ENCODE measurements at places on chromosomes 13 and 19.

- DNase-seq: peak; percentile 29
Observed at GRCh38 chr13:70310396-70311119, 202.3 kb upstream of the KLHL1 start.

GRCh38 chr13:29266756-29267733 is 328.4 kb downstream of the SLC7A1 start:
- DNase-seq: no peak

- no peak for DNase-seq
Observed at GRCh38 chr13:50587115-50587514, 256.4 kb downstream of the DLEU7 start.

DNA sequence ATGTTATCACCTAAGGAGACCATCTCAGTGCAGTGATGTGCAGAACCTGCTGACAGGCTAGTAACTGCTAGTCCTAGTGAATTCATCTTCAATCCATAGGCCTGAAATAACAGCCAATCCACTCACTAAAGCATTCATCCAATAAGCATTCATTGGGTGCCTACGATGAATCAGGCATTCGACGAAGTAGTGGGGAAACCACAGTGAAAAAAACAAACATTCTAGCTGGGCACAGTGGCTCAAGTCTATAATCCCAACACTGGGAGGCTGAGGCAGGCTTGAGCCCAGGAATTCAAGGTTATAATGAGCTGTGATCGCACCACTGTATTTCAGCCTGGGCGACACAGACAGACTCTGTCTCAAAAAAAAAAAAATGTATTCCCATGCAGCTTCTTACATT is 135.6 kb downstream of the RNF17 start:
- DNase-seq: no peak

DNA sequence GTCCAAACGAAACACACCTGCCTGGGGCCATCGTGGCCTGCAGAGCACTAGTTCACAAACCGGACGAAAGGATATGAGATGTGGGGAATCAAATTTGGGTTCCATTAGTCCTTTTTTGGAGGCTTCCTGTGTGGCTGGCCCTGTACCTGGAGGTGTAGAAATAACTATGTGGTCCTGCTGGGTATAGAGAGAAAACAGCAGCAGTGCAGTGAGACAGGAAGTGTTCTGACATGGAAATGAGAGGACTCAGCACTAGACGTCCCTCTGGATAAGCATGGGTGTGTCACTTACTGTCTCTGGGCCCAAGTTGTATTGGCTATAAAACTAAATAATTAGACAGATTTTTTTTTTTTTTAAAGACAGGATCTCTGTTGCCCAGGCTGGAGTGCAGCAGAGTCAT is 12.3 kb downstream of the KDELR1 start:
- DNase-seq: no peak

- DNase-seq: no peak
Observed at GRCh38 chr19:18646535-18647370, 9.9 kb downstream of the KLHL26 start.

DNA sequence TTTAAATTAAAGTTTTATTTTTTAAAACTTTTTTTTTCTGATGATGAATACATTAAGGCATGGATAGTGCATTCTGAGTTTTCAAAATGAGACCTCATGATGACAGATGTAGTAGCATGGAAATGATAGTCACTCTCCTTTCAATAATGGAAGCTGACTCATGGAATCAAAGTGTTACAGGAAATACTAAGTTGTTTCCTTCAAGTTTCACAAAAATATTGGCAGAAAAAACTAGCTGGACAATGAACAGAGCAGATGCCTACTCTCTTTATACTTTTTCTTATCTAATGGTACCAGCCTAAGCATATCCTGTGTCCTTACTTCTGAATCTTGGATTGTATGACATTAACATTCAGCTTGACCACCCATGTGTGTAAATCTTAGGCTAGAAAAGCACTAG is 1337.3 kb downstream of the PCDH9 start:
- DNase-seq: no peak

DNA sequence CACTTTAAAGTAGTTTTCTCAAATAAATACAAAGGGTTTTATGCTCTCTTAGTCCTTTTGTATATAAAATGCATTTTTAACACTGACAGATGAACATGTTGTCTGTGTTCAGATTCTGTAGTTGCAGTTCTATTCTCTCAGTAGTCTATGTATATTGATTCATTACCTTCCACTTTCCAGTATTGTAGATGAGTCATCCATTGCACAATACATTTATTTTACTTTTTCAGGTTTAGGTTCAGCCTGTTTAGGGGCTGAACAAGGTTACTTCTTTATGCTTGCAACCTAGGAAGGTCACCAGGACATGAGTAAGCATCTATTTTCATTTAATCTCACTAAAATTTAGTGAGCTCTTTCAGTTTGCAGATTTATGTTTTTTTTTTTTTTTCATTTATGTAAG is 173.6 kb downstream of the NALCN start:
- DNase-seq: no peak

DNA sequence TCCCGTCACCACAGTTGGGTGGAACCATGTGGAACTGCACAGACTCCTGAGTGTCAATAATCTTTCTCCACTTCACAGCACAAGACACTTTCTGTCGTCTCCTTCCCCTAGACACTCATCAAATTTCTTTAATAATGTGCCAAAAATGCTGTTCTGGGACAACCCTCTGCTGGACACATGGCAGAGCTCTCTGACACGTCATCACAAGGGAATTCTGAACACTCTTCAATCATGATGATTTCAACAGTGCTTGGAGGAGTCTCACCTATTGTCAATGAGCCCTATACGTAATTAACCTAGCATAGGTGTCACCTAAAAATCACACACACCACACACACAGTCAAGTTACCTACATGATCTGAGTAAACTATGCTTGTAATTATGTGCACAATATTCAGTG is 141.3 kb downstream of the STOML3 start:
- DNase-seq: no peak

DNA sequence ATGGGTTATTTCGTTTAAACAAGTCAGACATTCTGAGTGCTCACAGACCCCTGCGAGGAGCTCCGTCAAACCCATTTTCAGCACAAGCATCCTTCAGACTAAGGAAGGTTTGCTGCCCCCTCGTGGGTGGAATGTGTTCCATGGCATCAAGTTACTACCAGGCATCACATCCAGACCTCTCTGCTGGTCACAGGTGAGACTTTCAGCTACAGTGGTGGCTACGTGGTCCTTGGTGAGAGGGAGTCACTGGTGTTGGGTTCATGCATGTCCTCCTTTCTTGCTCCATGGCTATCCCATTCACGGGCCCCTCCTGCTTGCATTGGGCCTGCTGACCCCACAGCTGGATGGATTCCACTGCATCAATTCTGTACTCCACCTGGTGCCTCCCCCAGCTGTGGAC is 9.1 kb upstream of the LILRB5 start:
- DNase-seq: peak; percentile 98

- no peak for DNase-seq
Observed at GRCh38 chr13:66895780-66896179, 334.4 kb downstream of the PCDH9 start.

DNA sequence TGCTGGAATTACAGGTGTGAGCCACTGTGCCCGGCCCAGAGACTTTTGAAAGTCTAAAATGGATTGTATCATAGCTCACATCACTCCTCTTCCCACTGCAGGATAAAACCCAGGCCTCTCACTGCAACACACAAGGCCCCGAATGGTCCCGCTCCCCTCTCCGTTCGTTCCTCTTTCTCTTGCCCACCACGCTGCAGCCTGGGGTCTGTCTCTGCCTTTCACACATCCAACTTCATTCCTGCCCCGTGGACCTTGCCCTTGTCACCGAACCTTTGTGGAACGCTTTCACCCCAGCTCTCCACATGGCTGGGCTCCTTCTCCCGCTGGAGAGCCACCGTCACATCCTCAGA is 42.6 kb downstream of the NFIC start:
- no peak for DNase-seq

DNA sequence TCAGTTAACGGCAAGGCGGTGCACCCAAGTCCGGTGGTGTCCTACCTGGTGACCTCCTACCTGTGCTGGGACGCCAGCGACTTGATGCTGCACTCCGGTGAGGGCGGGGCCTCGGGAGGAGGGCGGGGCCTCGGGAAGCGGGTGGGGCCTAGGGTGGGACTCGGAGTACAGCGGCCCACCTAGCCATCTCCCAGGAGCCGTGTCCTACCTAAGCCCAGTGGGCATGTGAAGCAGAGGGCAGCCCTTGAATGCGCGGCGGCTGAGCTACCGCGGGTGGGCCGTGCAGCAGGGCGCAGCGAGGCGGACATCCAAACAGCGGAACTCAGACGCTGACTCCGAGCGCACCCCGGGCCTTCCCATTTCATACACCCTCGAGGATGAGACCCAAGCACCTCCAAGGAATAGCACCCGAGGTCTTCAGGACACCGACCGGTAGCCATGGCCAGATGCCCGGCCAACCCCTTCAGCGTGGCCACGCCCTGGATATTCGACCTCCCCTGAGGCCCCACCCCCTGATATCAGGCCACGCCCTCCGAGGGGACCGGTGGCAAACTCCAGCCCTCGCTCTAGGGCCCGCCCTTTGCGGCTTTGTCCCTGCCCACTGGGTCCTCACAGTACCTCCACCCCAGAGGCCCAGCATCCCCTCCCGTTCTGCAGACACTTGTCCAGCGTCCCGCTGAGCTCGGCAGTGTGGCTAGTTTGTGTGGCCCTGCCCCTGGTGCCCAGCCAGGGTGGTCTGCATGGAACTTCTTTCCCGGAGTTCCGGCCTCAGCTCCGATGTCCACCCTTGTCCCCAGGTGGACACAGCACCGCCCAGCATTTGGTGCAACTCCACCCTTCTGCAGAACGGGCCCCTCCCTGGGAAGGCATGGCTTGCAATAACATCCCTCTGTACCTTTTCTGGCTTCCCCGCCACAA is 5.4 kb downstream of the KLK1 start:
- DNase-seq: peak; percentile 97

DNA sequence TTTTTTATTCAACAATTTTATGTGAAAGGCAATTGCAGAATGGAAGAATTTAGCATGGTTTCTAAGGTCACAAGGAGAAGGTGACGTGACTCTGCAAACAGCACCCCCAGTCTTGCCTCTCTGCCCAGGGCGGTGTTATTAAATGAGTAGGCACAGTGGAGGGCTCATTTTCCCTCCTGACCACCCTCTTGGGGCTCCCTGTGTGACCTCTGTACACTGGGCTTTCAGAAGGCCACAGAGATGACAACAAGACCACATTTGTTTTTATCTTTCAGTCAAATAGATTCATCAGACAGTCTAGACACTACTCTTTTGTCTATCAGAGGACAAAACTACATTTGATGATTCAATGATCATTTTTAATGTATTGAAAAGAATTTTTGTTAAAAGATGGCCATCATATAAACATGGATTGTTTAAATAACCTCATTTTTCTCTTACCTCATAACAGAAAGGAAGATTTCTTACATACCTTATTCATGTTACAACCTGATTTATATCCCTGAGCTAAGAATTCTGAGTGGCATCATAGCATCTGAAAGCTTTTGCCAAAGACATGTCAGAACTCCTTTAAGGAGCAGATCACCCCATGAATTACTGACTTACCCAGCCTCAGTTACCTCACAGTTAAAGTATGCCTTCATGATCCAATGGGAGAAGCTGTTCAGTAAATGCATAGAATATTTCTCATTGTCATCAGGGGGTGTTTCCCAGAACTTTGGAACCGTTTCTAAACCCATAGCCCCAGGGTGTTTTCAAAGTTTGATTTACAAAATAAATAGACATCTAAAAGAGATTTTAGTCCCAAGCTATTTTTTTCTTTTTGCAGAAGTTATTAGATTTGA is 184.0 kb upstream of the RFC3 start:
- DNase-seq: no peak

DNA sequence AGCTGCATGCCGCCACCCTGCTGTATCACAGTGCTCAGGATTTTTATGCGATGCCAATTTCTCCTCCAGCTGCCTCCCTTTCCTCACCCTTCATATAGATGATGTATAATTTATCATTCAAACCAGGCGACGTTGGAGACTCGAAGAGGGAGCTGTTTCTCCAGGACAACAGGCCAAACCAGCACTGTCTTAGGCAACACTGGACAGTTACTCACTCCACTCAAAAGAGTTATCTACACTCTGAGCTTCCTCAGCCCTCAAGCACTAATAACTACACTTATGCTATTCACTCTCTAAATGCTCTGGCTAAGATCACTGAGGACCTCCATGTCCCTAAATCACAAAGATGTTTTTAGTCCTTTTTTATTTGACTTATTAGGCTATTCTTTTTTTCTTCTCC is 87.3 kb upstream of the RFC3 start:
- no peak for DNase-seq

DNA sequence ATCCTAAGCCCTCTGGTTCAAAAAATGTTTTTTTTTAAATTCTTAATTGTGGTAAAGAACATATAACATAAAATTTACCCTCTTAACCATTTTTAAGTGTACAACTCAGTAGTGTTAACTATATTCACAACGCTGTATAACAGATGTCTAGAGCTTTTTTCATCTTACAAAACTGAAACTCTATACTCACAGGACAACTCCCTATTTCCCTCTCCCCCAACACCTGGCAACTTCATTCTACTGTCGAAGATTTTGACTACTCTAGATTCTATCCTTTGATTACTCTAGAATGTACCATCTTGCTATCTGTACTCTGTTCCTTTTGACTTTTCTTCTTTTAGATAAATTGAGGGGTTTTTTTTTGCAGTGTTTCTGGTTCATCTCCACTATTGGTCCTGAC is 200.4 kb downstream of the KLF12 start:
- DNase-seq: no peak

GRCh38 chr13:73492811-73493210 is 434.0 kb downstream of the KLF5 start:
- no peak for DNase-seq

- no peak for DNase-seq
Observed at GRCh38 chr13:106362707-106363106, 172.8 kb downstream of the EFNB2 start.

DNA sequence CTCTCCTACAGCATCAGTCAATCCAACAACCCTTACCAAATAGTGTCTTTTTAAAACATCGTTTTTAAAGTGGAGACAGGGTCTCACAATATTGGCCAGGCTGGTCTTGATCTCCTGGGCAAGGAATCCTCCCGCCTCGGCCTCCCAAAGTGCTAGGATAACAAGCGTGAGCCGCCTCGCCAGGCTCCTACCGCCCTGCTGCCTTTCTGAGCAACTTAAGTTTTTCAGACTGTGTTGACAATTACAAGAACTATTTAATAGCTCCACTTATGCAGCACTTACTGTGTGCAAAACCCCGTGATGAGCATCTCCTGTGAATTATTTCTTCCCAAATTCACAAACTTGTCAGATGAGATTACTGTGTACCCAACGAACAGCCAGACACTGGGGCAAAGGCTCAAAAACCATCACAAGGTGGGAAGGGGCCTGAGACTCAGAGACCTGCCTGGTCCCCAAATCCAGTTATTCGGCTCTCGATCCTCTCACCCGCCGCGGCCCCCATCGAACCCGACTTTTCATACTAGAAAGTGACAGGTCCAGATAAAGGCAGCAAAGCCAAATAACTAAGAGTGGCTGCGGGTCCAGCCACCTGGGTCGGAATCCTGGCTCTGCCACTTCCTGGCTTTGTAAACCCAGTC is 581 bp downstream of the RPL18 start:
- DNase-seq: no peak

DNA sequence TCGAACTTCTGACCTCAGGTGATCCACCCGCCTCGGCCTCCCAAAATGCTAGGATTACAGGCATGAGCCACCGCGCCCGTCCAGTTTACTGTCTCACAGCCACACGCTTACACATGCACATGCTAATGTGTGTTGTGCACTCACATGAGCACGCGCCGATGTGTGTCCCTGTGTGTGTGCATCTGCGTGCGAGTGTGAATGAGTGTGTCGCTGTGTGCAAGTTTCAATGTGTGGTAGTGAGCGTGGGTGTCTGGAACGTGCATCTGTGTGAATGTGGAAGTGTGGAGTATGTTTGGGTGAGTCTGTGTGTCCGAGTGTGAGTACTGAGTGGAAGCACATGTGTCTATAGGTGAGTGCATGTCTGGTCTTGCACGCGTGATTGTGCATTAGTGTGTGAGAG is 4.2 kb downstream of the MAST1 start:
- no peak for DNase-seq

Measured in WTC11 (cell line).